ENCODE measurements at places on chromosomes 4 and X. TPM values are rescaled to one million over a fixed set of nuclear protein-coding genes. Genes with fewer than 3 reads are reported as not detected.

CLGN gene
- total RNA-seq = 4.5 TPM

PDHA1 gene
- 242 TPM for total RNA-seq

PIGA gene
- 8.0 TPM for total RNA-seq

IL21 gene
- total RNA-seq = not detected

KIF4A gene
- 24.0 TPM for total RNA-seq

PDCL2 gene
- not detected for total RNA-seq

GNRHR gene
- not detected for total RNA-seq

RBM46 gene
- not detected for total RNA-seq

BMP3 gene
- total RNA-seq = not detected

DSPP gene
- not detected for total RNA-seq

TRPC5OS gene
- total RNA-seq = not detected

MORC4 gene
- 28.2 TPM for total RNA-seq

VCX gene
- not detected for total RNA-seq

FGF5 gene
- total RNA-seq = 0.09 TPM

TACR3 gene
- total RNA-seq = not detected

DLG3 gene
- 6.6 TPM for total RNA-seq

FSTL5 gene
- not detected for total RNA-seq

HUWE1 gene
- total RNA-seq = 68.2 TPM

RHOH gene
- 0.26 TPM for total RNA-seq

USP53 gene
- 9.3 TPM for total RNA-seq

GABRE gene
- 14.5 TPM for total RNA-seq

CT55 gene
- total RNA-seq = not detected

GIMD1 gene
- not detected for total RNA-seq

LSM6 gene
- 29.1 TPM for total RNA-seq

REELD1 gene
- not detected for total RNA-seq

MTCP1 gene
- 16.0 TPM for total RNA-seq

NXF2 gene
- total RNA-seq = not detected

SHISA3 gene
- total RNA-seq = not detected

PPAT gene
- 14.4 TPM for total RNA-seq

EOLA2 gene
- 57.7 TPM for total RNA-seq

ASMTL gene
- 19.5 TPM for total RNA-seq

CORIN gene
- total RNA-seq = not detected

REST gene
- 7.7 TPM for total RNA-seq

NHSL2 gene
- total RNA-seq = 0.29 TPM

ATP2B3 gene
- 0.10 TPM for total RNA-seq

GYG2 gene
- total RNA-seq = 4.5 TPM

GPR82 gene
- not detected for total RNA-seq

AMBN gene
- total RNA-seq = not detected

DMRTC1 gene
- total RNA-seq = not detected

MAGEB4 gene
- total RNA-seq = not detected

CCNQ gene
- 62.7 TPM for total RNA-seq

CDKL5 gene
- 6.7 TPM for total RNA-seq

ZNF275 gene
- total RNA-seq = 4.5 TPM

HSFX2 gene
- 0.18 TPM for total RNA-seq

ARHGEF6 gene
- 0.19 TPM for total RNA-seq

GPRIN3 gene
- total RNA-seq = 1.6 TPM

FMR1 gene
- total RNA-seq = 22.9 TPM

SCLT1 gene
- 4.6 TPM for total RNA-seq
